Esophagus squamous epithelium (tissue), 5 donors: ENCODE measurements at places on chromosomes 7 and 10.

- H3K4me1 ChIP-seq, result no peaks in the 10 kb centered on the region
- H3K36me3 ChIP-seq, result no peaks in the 10 kb centered on the region
- H3K4me3 ChIP-seq, result no peak overlapping the region
- peaks cover 8% of the 10 kb centered on the region for H3K27me3 ChIP-seq
Observed at GRCh38 chr10:120422457-120422856, 34.6 kb upstream of the PLPP4 start.

- H3K4me3 ChIP-seq, result no peak overlapping the region
- no peaks in the 10 kb centered on the region for H3K4me1 ChIP-seq
- H3K27me3 ChIP-seq, result no peaks in the 10 kb centered on the region
- H3K27ac ChIP-seq, result no peak overlapping the region
Observed at GRCh38 chr7:70942791-70943190, 189.2 kb upstream of the GALNT17 start.

- no peak for DNase-seq
- H3K27me3 ChIP-seq, result no peaks in the 10 kb centered on the region
- H3K4me1 ChIP-seq, result no peaks in the 10 kb centered on the region
- H3K4me3 ChIP-seq, result no peak overlapping the region
Observed at GRCh38 chr7:25789701-25790640, 362.0 kb upstream of the NFE2L3 start.

GRCh38 chr10:73746721-73747120 lies 2.5 kb downstream of the SEC24C start:
- H3K27ac ChIP-seq, result no peak overlapping the region
- H3K4me3 ChIP-seq, result no peak overlapping the region
- no peaks in the 10 kb centered on the region for H3K27me3 ChIP-seq
- peaks cover 29% of the 10 kb centered on the region for H3K36me3 ChIP-seq

GRCh38 chr7:110685899-110686298 lies 405.0 kb upstream of the LRRN3 start:
- no peak overlapping the region for H3K4me3 ChIP-seq
- DNase-seq, result no peak
- no peaks in the 10 kb centered on the region for H3K36me3 ChIP-seq

GRCh38 chr10:117609095-117609795 lies 66.7 kb downstream of the EMX2 start:
- DNase-seq, result no peak
- H3K4me3 ChIP-seq, result no peak overlapping the region
- H3K4me1 ChIP-seq, result no peaks in the 10 kb centered on the region
- H3K27me3 ChIP-seq, result no peaks in the 10 kb centered on the region
- no peak overlapping the region for H3K27ac ChIP-seq
- H3K36me3 ChIP-seq, result no peaks in the 10 kb centered on the region

DNA sequence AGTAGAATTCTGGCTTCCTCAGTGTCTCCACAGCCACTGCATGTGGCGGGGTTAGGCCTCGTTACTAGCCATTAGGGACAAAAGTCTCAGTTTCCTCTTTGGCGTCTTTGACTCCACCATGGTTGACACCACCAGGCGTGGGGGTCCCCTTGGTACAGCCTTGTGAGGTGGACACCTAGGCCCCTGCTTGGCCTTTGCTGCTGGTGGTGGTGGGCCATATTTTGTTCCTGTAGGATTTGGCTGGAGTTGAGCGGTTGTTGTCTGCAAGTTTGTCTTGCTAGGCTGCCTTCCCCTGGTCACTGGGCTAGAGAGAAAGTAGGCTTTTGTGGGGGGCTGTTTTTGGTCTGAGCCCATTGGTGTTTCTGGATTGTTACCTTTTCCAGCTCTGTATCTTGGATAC lies 272.7 kb downstream of the CAMK1D start:
- no peaks in the 10 kb centered on the region for H3K27me3 ChIP-seq
- no peak overlapping the region for H3K4me3 ChIP-seq
- no peaks in the 10 kb centered on the region for H3K36me3 ChIP-seq
- H3K27ac ChIP-seq, result no peak overlapping the region
- no peaks in the 10 kb centered on the region for H3K4me1 ChIP-seq

DNA sequence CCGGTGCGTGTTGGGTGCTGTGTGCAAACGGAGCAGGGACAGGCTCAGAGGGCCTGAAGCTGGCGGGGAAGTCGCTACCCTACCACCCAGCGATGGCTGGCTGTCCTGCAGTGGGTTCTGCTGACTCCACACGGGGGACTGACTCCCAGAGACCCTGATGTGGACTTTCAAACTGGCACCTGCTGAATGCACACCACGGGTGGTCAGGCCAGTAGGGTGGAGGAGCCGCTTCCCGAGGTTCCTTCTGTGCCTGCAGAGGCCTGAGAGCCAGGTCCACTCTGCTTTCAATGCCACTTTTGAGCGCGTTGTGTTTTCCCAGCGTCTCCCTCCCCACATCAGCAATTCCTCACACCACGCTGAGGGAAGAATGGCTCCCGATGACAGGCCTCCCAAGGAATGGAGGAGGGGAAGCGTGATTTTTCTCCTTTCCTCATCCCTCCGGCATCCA lies 135.3 kb downstream of the ADARB2 start:
- H3K27ac ChIP-seq, result peak overlapping the region; percentile 82
- H3K36me3 ChIP-seq, result no peaks in the 10 kb centered on the region

GRCh38 chr10:63200431-63200830 lies 67.3 kb downstream of the NRBF2 start:
- DNase-seq, result no peak
- no peak overlapping the region for H3K27ac ChIP-seq
- H3K4me3 ChIP-seq, result no peak overlapping the region
- H3K4me1 ChIP-seq, result no peaks in the 10 kb centered on the region

- no peaks in the 10 kb centered on the region for H3K36me3 ChIP-seq
- H3K4me3 ChIP-seq, result no peak overlapping the region
- no peak for DNase-seq
- H3K27ac ChIP-seq, result no peak overlapping the region
- no peaks in the 10 kb centered on the region for H3K4me1 ChIP-seq
Observed at GRCh38 chr7:95376632-95377400, 19.4 kb downstream of the PON3 start.

DNA sequence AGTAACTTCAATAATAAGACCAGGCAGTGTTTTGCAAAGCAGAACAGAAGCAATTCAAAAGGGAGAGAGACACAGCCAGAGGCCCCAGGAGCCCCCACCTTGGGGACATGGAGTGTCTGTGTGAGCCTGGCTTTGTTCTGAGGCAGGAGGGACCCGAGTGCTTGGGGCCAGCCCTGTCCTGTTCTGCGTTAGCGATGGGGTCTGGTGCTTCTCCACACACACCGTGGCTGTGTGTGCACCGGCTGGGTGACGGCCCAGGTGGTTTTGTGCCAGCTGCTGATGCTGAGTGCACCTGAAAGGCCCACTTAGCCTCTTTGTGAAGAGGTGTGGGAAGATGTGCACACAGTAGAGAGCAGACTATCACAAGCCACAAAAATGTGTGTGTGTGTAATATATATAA lies 468.9 kb downstream of the DNAJB6 start:
- no peaks in the 10 kb centered on the region for H3K27me3 ChIP-seq
- no peaks in the 10 kb centered on the region for H3K36me3 ChIP-seq
- H3K4me1 ChIP-seq, result no peaks in the 10 kb centered on the region
- no peak for DNase-seq
- H3K27ac ChIP-seq, result no peak overlapping the region

DNA sequence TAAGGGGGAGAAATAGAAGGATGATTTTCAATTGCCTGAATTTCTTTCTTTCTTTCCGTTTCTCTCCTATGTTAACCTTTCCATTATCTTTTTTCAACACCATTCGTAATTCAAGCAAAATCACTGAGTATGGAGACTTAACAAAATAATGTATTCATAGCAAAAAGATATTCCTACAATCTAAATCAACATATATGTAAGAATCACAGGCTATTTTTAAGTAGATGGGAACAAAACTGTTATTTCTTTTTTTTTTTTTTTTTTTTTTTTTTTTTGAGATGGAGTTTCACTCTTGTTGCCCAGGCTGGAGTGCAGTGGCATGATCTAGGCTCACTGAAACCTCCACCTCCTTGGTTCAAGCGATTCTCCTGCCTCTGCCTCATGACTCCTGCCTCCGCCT lies 27.2 kb upstream of the JMJD1C start:
- no peaks in the 10 kb centered on the region for H3K36me3 ChIP-seq
- DNase-seq, result no peak
- H3K27ac ChIP-seq, result no peak overlapping the region
- no peak overlapping the region for H3K4me3 ChIP-seq
- H3K4me1 ChIP-seq, result peaks cover 7% of the 10 kb centered on the region

DNA sequence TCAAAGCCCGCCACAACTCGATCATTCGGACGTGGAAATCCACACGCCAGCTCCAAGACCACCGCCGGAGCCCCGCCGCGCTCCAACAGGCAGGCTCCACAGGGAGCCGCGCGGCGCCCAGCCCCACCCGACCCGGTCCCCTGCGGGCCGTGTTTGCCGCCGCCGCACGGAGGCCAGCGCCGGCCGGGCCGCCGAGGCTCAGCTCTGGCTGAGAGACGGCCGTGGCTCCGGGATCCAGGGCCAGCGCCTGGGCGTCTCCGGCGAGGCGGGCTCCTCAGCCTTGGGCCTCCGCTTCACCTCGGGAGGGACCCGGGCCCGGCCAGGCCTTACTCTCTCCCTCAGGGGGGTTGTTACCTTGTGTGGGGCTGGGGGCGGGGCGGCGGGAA lies 333 bp downstream of the SMNDC1 start:
- H3K36me3 ChIP-seq, result peaks cover 5% of the 10 kb centered on the region
- DNase-seq, result no peak
- peak overlapping the region; percentile 93 for H3K4me3 ChIP-seq
- no peaks in the 10 kb centered on the region for H3K27me3 ChIP-seq

- DNase-seq, result no peak
- no peaks in the 10 kb centered on the region for H3K27me3 ChIP-seq
- H3K4me3 ChIP-seq, result no peak overlapping the region
- no peaks in the 10 kb centered on the region for H3K4me1 ChIP-seq
Observed at GRCh38 chr10:49310460-49310859, 11.5 kb downstream of the C10orf71 start.

GRCh38 chr7:134954197-134955082 lies 31.9 kb upstream of the AGBL3 start:
- no peak overlapping the region for H3K4me3 ChIP-seq
- H3K4me1 ChIP-seq, result no peaks in the 10 kb centered on the region
- DNase-seq, result no peak
- H3K27ac ChIP-seq, result no peak overlapping the region
- no peaks in the 10 kb centered on the region for H3K27me3 ChIP-seq
- no peaks in the 10 kb centered on the region for H3K36me3 ChIP-seq

GRCh38 chr7:47709051-47709450 lies 127.1 kb upstream of the TNS3 start:
- no peak overlapping the region for H3K4me3 ChIP-seq
- no peak overlapping the region for H3K27ac ChIP-seq
- no peaks in the 10 kb centered on the region for H3K36me3 ChIP-seq
- H3K27me3 ChIP-seq, result no peaks in the 10 kb centered on the region
- no peaks in the 10 kb centered on the region for H3K4me1 ChIP-seq
